Motor neuron (in vitro differentiated cells): ENCODE measurements at places on chromosomes 1 and 21. TPM values are rescaled to one million over a fixed set of nuclear protein-coding genes. Genes with fewer than 3 reads are reported as not detected.

Gene KRTAP7-1
- not detected in 2 replicates for total RNA-seq

DNA sequence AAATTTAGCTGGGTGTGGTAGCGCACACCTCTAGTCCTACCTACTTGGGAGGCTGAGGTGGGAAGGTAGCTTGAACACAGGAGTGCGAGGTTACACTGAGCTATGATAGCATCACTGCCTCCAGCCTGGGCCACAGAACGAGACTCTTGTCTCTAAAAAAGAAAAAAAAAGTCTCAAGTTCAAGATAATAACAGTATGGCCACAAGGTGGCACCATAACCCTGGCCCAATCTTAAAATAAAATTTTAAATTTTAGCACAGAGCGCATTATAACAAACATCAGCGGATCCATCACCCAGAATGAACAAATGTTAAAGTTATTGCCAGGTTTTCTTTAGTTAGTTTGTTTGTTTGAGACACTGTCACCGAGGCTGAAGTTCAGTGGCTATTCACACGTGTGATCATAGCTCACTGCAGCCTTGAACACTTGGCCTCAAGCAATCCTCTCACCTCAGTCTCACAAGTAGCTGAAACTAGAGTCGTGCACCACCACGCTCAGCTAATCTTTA lies 2.9 kb upstream of the HTR6 start:
- ATAC-seq: no peak

Gene MFSD2A
- 7.6 and 8.0 TPM in 2 replicates for total RNA-seq

DNA sequence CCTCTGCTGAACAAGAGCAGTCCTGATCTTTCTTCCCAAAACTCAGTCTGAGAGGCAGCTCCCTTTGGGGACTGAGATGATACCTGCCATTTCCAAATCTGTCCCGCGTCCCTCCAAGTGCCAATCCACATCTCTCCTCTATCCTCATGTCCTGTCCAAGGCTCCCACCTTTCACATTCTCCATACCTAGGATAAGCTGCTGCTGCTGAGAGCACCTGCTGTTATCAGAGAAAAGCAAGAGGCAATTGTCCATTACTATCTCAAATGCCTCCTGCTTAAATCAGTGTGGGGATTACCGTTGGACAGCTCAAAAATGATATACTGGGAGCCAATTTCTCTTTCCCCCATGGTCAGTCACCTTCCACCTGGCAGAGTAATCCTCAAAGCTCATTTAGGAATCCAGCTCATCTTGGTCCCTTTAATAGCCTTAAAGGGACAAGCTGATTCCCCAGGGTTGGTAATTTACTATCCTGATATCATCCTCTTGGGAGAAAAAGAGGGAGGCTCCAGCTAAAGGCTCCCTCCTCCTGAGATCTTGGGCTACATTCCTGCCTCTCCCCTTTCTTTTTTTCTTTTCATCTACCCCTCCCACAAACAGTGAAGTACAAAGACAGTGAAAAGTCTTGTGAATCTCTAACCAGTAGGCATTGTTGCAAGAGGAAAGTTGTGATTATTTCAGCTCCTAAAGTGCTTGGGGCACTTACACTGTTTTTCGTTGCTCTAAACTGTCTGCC lies 278.1 kb upstream of the CAMK1G start:
- ATAC-seq: no peak
